Activated CD4-positive, alpha-beta T cell treated with anti-CD3 and anti-CD28 coated beads, Interleukin-2, amount 10 ng/mL, durations not matched to agents 24 days and 14 days (primary cell): ENCODE measurements at places on chromosomes 13 and 19. TPM values are rescaled to one million over a fixed set of nuclear protein-coding genes. Genes with fewer than 3 reads are reported as not detected.

DNA sequence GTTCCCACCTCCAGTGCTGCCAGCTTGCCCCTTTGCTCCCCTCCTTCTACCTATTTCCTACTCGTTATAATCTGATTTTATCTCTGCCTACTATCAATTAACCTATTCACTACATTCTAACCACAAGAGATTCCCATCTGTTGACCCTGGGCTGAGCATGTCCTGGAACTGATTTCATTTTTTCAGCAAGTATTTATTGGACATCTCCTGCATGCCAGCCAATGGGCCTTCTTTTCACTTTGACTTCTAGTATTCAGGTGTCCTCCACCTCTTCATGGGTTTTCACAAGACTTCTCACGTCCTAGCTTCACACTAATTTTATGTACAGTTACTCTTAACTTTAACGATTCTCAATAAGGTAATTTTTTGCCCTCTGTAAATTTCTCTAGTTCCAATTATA lies 282.7 kb upstream of the KLHL1 start:
- no peak for DNase-seq

DLL3 gene
- 2.2 TPM in 2 replicates for total RNA-seq

DNA sequence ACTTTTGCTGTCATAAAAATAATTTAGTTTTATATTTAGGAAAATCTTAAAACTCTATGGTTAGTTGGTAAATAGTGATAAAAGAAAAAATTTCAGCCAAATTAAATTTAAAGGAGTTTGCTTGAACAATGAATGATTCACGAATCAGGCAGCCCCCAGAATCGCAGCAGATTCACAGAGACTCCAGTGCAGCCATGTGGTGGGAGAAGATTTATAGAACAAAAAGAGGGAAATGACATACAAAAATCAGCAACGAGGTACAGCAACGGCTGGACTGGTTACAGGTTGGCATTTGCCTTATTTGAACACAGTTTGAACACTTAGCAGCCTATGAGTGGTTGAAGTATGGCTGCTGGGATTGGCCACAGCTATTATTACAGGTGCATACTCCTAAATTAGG lies 96.4 kb upstream of the MYCBP2 start:
- DNase-seq = no peak

CACNG6 gene
- total RNA-seq = not detected in 2 replicates

- no peak for DNase-seq
Observed at GRCh38 chr13:98889419-98890085, 88.3 kb downstream of the DOCK9 start.
